ENCODE measurements at places on chromosomes 3 and 15. TPM values are rescaled to one million over a fixed set of nuclear protein-coding genes. Genes with fewer than 3 reads are reported as not detected.

The FAM219B gene
- total RNA-seq = 70.0 TPM

The TGM4 gene
- total RNA-seq = not detected

The GOLGA6D gene
- 1.2 TPM for total RNA-seq

- no peak for DNase-seq
- H3K4me3 ChIP-seq = no peak overlapping the region
- no peak overlapping the region for H3K27ac ChIP-seq
- no peaks in the 10 kb centered on the region for H3K36me3 ChIP-seq
- H3K27me3 ChIP-seq = no peaks in the 10 kb centered on the region
These were observed 45.6 kb downstream of the LRTM1 start for GRCh38 chr3:54882129-54882833.

The ADGRG7 gene
- total RNA-seq = not detected

- no peak overlapping the region for H3K4me3 ChIP-seq
- H3K4me1 ChIP-seq = peaks cover 6% of the 10 kb centered on the region
These were observed 8.9 kb upstream of the CMTM8 start for GRCh38 chr3:32229565-32229964.

DNA sequence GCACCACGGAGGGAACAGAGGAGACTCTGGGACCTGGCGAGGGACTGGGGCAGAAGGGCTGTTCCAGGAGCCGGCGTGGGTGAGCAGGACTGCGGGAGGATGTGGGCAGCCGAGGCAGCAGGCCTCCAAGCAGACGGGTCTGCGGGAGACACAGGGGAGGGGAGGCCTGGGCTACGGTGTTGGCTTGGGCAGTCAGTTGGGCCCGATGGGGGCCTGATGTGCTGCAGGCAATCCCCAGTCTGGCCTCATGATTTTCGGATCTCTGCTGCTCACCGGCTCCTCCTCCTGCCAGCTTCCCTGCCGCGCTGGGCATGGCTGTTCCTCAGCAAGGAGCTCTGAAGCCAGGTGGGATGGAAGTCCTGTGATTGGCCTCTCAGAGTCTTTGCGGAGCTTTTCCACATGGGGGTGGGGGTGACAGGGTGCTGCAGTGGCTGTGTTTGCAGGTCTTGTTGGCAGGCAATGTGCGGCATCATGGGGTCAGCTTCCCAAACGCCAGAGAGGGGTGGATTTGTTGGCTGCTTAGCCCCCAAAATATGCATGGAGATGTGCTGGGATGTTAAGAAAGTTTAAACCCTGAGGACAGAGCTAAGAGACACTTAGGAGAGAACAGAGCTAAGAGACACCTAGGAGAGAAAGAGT, 19.3 kb downstream of the MINAR1 start:
- H3K4me3 ChIP-seq = no peak overlapping the region
- peaks cover 6% of the 10 kb centered on the region for H3K4me1 ChIP-seq
- DNase-seq = no peak
- no peaks in the 10 kb centered on the region for H3K36me3 ChIP-seq

GRCh38 chr3:196218155-196218712, 1.9 kb downstream of the SLC51A start:
- peaks cover 3% of the 10 kb centered on the region for H3K36me3 ChIP-seq
- no peak overlapping the region for H3K4me3 ChIP-seq
- no peaks in the 10 kb centered on the region for H3K4me1 ChIP-seq

The FETUB gene
- total RNA-seq = not detected

DNA sequence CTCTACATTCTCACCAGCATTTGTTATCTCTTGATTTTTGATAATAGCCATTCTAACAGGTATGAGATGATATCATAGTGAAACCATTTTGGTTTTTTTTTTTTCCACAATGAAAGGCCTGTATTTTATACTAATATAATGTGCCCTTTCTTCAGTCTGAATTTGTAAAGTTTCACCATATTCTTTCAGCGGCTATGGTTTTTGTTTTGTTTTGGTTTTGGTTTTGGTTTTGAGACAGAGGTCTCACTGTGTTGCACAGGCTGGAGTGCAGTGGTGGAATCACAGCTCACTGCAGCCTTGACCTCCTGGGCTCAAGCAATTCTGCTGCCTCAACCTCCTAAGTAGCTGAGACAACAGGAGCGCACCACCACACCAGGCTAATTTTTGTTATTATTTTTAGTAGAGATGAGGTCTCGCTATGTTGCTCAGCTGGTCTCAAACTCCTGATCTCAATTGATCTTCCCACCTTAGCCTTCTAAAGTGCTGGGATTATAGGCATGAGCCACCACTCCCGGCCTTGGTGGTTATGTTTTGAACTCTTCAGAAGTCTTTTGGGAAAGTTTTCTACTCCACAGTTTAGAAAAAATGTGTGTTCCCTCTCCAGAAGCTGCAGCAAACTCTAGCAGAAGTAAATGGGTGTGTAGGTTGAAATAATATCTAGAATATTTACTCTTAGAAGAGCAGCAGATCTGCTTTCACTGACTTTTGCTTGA, 110.2 kb upstream of the UMPS start:
- H3K4me3 ChIP-seq = no peak overlapping the region
- H3K27me3 ChIP-seq = peaks cover 5% of the 10 kb centered on the region
- peak overlapping the region; percentile 96 for H3K27ac ChIP-seq

- H3K4me1 ChIP-seq = no peaks in the 10 kb centered on the region
- H3K27ac ChIP-seq = peak overlapping the region; percentile 31
- no peaks in the 10 kb centered on the region for H3K36me3 ChIP-seq
- no peak for DNase-seq
These were observed 8.9 kb upstream of the ADAMTS17 start for GRCh38 chr15:100350434-100351226.

GRCh38 chr3:103991461-103992115, 1375.1 kb upstream of the ALCAM start:
- H3K4me1 ChIP-seq = no peaks in the 10 kb centered on the region
- no peaks in the 10 kb centered on the region for H3K36me3 ChIP-seq
- no peak overlapping the region for H3K27ac ChIP-seq
- DNase-seq = peak; percentile 30
- no peaks in the 10 kb centered on the region for H3K27me3 ChIP-seq
- H3K4me3 ChIP-seq = no peak overlapping the region

The CASR gene
- total RNA-seq = not detected

DNA sequence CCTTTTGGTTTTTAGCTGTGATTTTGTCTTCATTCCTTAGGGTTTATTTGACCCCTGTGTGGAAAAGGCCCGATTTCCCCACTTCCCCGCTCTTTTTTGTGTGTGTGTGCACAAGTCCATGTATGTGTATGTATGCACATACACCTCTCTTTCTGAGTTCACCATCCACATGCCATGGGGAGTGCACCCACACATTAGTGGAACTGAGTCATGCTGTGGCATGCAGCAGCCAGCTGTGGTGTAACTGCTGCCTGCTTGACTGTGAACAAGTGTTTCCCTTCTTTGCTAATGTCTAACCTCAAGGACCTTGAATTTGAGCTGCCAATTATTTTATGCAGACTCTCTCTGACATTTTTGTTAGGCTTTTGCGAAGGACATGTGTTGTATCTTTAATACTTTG, 434.9 kb upstream of the TPM1 start:
- H3K27ac ChIP-seq = no peak overlapping the region
- no peaks in the 10 kb centered on the region for H3K36me3 ChIP-seq
- DNase-seq = no peak
- no peaks in the 10 kb centered on the region for H3K4me1 ChIP-seq
- H3K4me3 ChIP-seq = no peak overlapping the region

DNA sequence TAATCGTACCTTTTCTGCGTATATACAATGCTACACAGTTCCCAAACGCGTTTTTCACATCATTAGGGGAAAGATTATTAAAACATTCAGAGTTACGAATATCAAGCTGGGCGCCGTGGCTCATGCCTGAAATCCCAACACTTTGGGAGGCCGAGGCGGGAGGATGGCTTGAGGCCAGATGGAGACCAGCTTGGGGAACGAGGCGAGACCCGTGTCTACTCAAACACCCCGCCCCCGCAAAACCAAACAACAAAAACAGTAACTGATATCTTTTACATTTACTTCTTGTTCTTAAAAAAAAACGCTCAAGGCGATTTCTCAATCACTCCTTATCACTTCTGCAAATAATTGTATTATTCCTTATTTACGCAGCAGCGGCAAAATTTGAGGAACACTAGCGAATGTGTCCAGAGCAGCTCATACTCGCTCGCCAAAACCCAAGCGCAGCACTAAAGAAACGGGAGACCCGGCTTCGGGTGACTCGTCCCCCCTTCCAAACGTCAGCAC, 1.2 kb downstream of the ZBTB11 start:
- peak overlapping the region; percentile 91 for H3K4me3 ChIP-seq
- H3K27me3 ChIP-seq = peaks cover 7% of the 10 kb centered on the region
- peaks cover 9% of the 10 kb centered on the region for H3K36me3 ChIP-seq
- H3K4me1 ChIP-seq = peaks cover 23% of the 10 kb centered on the region
- H3K27ac ChIP-seq = peak overlapping the region; percentile 78
- DNase-seq = peak; percentile 10

The KLHL40 gene
- total RNA-seq = not detected

The KCNMB2 gene
- not detected for total RNA-seq

DNA sequence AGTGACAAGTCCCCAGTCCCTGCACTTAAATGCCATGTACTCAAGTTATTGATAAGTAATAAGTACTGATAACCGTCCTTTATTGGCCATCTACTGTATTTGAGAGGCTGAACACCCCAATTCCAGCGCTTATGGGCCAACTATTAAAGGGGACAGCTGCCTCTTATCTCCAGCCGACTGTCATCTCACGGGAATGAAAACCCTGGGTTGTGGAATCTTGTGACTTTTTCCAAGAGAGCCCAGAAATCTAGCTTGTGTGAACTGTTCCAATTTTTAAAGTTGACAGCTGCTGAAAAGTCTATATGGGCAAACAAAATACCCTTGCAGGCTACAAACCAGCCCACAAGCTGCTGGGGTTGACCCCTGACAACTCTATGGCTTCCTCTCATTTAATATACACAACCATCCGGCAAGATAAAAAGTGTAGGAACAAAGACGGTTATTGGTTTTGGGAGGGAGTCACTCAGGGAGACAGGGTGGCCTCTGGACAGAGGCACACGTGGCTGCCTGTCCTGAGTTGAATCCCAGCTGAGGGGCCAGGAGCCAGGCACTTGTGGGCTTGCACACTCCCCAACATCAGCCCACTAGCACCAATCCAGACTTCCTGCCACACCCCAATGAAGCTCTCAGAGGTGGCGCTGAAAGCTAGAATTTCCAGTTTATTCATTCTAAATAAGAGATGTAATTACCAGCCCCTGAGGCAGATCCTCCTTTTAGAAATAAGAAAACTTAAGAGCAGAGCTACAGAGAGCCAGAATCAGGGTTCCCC, 16.2 kb downstream of the SPSB4 start:
- peaks cover 8% of the 10 kb centered on the region for H3K4me1 ChIP-seq
- no peak overlapping the region for H3K27ac ChIP-seq
- no peaks in the 10 kb centered on the region for H3K36me3 ChIP-seq
- H3K4me3 ChIP-seq = no peak overlapping the region
- no peak for DNase-seq

DNA sequence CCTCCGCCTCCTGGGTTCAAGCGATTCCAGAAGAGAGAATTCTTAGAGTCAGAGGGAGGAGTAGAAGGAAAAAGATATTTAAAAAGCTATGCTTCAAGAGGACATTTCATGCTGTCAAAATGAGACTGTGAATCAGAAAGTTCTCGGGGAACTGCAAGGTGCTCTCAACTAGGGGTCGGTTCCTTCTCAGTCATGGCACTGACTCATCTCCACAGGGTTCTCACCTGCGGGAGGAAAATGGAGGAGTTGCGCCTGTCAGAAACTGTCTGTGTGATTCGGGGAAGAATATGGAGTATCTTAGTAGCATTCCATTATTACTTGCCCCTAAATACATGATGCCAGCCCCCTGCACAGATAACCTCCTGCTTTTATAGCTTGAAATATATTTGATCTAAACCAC, 47.4 kb downstream of the APH1B start:
- H3K4me3 ChIP-seq = no peak overlapping the region
- DNase-seq = no peak
- H3K27ac ChIP-seq = no peak overlapping the region
- peaks cover 7% of the 10 kb centered on the region for H3K27me3 ChIP-seq
- no peaks in the 10 kb centered on the region for H3K4me1 ChIP-seq
- no peaks in the 10 kb centered on the region for H3K36me3 ChIP-seq

- no peak overlapping the region for H3K4me3 ChIP-seq
- no peak for DNase-seq
- no peak overlapping the region for H3K27ac ChIP-seq
- no peaks in the 10 kb centered on the region for H3K36me3 ChIP-seq
- no peaks in the 10 kb centered on the region for H3K27me3 ChIP-seq
These were observed 521.7 kb upstream of the MCTP2 start for GRCh38 chr15:93709708-93710107.

Measured in endothelial cell (in vitro differentiated cells).